ENCODE measurements at places on chromosomes 3 and 15. TPM values are rescaled to one million over a fixed set of nuclear protein-coding genes. Genes with fewer than 3 reads are reported as not detected.

Gene COL6A5
- not detected for total RNA-seq

Gene FETUB
- total RNA-seq: not detected

Gene ZPLD1
- total RNA-seq: not detected

DNA sequence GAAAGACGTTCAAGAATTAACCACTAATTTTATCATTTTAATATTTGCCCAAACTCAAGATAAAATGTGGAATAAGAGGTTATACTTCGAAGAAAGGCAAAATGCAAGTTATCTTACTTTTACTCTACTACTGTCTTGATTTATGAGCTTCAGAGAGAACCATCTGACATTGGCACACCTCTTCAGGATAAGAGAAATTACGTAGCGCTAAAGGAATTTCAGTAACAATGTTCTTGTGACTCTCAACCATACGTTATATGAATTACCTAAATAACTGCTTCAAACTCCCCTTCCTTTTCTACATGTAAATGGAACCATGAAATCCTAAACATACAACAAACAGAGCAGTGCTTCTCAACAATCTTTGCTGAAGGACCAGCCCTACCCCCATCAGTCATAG is 96.8 kb downstream of the ZNF385D start:
- DNase-seq: no peak

DNA sequence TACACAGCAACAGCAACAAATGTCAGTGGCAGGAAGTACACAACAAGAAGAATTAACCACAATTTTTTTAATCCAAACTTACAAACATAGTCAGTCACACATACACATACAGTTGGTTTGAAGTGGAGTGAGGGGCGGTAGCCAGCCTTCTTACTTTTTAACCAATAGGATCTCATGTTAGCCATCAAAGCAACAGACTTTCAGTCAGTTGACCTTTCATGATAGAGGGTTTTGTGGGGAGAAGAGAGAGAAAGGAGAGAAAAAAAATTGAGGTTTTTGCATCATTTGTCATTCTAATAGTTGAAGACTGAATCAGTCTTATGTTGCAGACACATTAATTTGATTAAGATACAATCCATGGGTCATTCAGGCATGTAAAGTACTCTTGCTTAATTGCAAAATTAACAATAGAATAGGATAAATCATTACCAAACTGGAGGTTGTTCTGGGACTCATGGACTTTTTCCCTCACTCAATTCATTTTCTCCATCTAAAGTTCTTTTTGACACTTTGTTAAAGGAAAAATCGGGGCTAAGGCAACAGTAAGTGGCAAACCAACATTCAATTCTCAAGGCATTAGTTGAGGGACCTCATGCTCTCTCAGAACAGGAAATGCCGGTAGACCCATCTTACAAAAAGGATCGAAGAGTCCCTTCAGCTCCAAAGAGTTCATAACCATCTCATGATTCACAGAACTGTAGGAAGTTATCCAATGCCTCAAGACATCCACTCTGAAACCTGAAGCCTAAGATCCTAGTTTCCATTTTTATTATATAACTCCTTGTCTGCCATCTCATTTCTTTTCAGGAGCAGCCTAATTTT is 159.5 kb upstream of the LPP start:
- DNase-seq: no peak

- no peak for DNase-seq
These were observed 406.4 kb upstream of the PROK2 start for GRCh38 chr3:72191209-72191960.

DNA sequence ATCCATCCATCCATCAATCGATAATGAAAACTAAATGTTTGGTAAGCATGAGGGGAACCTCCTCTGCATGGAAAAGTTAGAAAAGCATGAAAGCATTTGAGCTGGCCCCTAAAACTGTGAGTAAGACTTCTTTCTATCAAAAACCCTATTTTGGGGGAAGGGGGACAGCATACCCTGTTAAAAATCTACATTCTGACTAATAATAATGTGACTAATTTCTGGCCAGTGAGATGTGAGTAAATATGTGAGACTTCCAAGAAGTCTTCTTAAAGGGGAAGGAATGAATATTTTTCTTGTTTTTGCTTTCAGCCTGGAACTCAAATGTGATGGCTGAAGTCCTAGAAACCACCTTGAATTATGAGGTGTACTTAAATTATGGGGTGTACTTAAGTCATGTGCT is 54.9 kb downstream of the C3orf85 start:
- DNase-seq: no peak

DNA sequence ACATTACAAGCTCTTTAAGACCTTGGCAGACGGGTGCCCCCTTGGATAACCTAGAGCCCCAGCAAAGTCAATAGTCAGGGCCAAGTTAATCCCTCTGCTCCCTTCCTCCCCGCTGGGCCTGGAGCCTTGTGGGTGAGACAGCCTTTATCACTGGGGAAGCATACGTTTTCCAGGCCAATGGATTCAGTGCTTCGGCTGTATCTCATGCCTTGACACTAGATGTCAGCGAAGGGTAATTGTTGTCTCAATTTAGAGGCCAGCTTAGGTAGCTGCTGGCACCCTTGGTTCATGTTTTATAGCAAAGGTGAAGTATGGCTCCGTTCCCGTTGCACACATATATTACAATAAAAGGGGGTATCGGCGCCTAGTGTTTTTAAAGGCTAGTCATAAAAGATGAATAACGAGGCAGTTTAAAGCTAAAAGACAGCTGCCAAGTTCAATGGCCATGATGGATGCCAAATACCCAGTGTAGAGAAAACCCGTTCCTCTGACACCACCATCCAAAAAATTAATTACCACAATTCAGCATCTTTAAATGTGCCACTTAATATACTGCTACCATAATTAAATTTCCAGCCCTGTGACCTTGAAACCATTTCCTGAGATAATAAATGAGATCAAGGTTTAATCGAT is 52.3 kb upstream of the BNIP2 start:
- no peak for DNase-seq

GRCh38 chr3:149145356-149145755 is 15.9 kb downstream of the HPS3 start:
- DNase-seq: no peak

DNA sequence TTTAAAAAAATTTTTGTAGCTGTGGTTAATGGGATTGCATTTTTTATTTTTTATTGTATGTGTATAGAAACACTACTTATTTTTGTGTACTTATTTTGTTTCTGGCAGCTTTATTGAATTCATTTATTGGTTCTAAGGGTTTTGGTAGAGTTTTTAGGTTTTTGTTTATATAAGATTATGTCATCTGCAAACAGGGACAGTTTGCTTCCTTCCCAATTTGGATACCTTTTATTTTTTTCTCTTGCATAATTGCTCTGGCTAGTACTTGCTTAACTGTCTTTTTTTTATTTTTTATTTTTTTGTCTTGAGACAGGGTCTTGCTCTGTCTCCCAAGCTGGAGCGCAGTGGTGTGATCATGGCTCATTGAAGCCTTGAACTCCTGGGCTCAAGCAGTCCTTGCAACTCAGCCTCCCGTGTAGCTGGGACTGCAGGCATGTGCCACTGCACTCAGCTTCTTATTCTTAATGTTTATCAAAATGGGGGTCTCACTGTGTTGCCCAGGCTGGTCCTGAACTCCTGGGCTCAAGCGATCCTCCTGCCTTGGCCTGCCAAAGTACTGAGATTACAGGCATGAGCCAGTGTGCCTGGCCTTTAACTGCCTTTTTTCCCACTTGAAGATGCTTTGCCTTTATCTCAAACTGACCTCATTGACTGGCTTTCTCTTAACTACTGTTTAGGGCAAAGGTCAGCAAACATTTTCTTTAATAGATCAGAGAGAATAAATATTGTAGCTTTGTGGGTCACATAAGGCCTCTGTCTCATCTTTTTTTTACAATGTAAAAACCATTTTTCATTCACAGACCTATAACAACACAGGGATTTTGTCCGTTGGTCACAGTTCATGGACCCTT is 8.6 kb downstream of the TFG start:
- no peak for DNase-seq

DNA sequence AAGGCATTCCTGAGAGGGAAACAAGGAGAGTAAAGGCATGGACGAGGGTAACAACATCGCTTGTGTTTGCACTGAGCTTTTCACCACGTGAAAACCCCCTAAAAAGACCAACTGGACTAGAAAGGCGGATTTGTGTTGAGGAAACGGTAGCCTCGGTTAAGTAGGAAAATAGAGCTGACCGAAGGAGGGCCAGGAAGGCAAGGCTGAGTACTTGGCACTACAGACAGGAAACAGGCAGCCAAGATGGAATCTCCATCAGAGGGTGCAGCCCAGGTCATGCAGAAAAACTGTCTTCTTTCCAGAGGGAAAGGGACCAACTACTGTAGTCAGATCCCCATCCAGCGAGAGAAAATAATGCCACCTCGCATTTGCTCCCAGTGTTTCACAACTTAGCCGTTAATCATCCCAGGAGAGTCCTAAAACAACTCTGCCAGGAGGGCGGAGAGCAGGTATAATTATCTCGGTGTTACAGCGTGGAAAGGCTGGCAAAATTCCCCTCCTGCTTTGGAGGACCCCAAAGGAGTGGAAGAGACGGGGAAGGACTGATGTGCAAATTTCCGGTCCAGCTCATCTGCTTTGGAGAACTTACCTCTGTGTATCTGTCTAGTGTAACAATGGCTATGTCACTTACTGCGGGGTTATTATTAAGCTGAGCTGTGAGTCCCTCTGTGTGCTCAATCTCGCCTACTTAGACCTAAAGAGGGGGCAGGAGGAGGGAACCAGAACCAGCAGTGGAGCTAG is 77.2 kb downstream of the MYO1E start:
- DNase-seq: no peak

DNA sequence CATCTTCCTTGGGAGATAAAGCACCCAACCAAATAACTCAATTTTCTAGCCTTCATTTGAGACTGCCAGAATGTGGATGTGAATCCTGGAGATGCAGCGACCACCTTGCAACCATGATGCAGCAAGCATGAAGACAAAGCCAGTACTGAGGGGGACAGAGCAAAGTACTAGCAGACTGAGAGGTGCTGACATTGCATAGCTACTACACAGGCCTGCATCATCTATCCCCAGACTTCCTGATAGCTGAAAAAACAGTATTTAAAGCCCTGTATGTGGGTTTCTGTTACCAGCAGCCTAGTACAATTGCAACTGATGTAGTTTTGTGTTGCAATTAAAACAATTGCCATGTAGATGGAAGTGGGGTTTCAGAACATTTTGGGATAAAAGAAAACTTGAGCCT is 146.3 kb upstream of the VEPH1 start:
- no peak for DNase-seq

DNA sequence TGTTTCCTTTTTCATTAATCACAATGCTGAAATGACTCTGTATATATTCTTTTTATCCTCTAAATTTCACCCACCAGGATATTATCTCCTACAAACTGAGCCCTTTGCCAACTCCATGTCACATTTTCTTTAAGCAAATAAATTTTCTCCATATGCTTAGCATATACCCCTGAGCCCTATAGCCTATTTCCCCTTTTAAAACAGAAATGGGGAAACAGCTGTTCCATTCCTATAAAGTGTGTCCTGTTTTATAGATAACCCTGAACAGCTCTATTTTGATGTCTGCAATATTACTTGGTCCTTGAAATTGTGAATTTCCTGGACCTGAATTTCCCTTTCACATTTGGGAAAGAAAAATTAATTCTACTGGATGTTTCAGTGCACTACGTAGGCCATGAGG is 15.6 kb upstream of the FILIP1L start:
- DNase-seq: no peak

DNA sequence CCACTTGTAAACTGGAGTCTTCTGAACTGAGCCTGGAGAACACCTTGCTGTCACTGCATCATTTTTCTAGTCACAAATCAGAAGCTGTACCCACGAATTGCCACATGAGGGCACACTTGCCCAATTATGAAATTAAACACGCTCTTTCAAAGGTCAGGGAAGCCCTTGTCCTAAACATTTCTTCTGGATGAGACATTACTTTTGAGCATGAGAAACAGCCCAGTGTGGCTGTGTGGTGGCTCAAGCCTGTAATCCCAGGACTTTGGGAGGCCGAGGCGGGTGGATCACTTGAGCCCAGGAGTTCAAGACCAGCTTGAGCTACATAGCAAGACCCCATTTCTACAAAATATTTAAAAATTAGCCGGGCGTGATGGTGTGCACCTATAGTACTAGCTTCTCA is 27.5 kb upstream of the CFAP161 start:
- DNase-seq: no peak

GRCh38 chr15:97977734-97978133 is 17.2 kb downstream of the ARRDC4 start:
- no peak for DNase-seq

GRCh38 chr15:78673917-78674444 is 33.0 kb upstream of the CHRNB4 start:
- no peak for DNase-seq

All from left ventricle myocardium inferior (tissue), 1 donor.